Activated CD8-positive, alpha-beta memory T cell treated with anti-CD3 and anti-CD28 coated beads, Interleukin-2, amount 50 U/mL, for 4 hours (primary cell): ENCODE measurements at places on chromosomes 1 and 21.

DNA sequence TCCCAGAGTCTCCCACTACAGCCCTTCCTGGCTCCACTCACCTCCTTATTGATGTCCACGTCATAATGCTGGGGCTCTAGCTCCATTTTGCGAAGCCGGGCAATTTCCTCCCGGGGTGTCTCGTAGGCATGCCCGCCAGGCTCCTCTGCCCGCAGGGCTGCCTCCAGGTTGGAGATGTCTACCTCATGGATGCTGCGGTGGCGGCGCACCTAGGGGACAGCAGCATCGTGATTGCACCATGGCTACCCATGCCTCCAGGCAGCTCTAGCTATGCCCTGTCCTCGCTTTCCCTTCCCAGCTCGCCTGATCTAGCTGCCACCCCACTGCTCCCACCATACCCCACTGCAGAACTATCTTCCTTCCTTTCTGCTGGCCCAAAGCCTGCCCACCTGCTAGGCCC is 15.1 kb upstream of the GOLT1A start:
- no peak for DNase-seq

DNA sequence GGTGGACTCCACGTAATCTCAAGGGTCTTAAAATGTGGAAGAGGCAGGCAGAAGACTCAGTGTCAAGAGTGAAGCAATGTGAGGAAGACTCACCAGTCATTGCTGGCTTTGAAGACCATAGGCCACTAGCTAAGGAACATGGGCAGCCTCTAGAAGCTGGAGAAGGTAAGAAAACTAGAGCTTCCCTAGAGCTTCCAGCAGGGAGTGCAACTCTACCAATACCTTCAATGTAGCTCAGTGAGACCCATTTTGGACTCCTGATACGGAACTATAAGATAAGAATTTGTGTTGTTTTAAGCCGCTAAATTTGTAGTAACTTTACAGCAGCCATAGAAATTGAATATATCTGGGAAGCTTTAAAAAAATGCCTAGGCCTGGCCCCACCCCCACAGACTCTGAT is 18.9 kb downstream of the METTL13 start:
- DNase-seq: no peak

DNA sequence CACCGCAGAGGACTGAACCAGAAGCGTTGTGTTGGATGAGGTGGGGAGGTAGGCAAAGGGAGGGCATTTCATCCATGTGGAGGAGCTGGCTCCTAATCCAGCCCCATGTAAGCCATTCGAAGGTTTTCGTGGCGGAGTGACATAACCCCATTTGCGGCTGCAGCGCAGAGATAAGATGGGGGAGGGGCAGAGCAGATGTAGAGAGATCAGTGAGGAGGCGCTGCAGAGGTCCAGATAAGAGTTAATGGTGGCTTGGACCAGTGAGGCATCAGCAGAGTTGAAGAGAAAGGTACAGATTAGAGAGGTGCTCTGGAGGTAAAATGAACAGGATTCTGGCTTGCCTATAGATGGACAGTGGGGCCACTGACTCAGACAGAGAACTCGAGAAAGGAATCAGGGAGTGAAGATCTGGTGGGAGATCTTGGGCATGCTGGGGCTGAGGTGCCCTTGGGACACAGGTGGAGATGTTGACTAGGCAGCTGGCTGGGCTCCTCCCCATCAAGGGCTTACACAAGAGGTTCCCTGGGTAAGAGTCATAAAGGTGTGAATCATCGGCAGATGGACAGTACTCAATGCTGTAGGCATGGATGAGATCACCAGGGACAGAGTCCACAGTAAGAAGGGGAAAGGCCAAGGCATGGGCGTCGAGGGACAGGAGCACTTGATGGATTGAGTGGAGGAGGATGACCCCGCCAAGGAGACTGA is 7.8 kb upstream of the PTPRF start:
- no peak for DNase-seq

DNA sequence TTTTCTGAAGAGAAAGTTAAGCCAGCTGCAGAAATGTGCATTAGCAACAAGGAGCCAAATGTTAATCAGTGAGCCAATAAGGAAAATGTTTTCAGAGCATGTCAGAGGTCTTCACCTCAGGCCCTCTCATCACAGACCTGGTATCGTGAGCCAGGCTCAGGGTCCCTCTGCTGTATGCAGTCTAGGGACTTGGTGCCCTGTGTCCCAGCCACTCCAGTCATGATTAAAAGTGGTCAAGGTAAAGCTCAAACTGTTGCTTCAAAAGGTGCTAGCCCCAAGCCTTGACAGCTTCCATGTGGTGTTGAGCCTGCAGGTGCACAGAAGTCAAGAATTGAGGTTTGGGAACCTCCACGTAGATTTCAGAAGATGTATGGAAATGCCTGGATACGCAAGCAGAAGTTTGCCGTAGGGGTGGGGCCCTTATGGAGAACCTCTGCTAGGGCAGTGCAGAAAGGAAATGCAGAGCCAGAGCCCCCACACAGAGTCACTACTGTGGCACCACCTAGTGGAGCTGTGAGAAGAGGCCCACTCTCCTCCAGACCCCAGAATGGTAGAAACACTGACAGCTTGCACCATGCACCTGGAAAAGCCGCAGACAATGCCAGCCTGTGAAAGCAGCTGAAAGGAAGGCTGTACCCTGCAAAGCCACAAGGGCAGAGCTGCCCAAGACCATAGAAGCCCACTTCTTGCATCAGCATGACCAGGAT is 1128.7 kb downstream of the AMY1C start:
- DNase-seq: no peak

DNA sequence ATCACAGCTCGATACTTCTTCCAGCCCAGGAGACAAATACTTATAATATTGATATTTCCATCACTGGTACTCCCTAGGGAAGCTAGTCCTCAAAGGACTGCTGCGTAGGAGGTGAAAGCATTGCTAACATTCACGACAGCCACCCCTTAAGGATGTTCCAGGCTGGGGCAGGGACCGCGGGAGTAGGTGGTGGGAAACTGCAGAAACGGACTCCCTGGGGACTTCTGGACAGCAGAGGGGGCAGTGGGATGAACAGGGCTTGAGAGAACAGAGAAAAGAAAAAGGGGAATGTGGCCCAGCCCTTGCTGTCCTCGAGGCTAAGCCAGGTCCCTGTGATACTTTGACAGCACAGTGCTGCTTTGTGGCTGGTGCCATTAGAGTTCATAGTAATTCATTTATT is 108.0 kb downstream of the HMGB4 start:
- no peak for DNase-seq
